ENCODE measurements at places on chromosomes 12 and 14. TPM values are rescaled to one million over a fixed set of nuclear protein-coding genes. Genes with fewer than 3 reads are reported as not detected.

The GPRC5D gene
- total RNA-seq: not detected

The CCDC85C gene
- total RNA-seq: 3.4 TPM

The MMP19 gene
- total RNA-seq: not detected

The NFKBIA gene
- 554 TPM for total RNA-seq

The HOXC9 gene
- not detected for total RNA-seq

The GLS2 gene
- total RNA-seq: 1.3 TPM

The ANKRD33 gene
- total RNA-seq: not detected

The PTPN6 gene
- 223 TPM for total RNA-seq

The KLRF1 gene
- total RNA-seq: not detected

The REP15 gene
- not detected for total RNA-seq

The AJUBA gene
- 7.5 TPM for total RNA-seq

The NEK9 gene
- 49.4 TPM for total RNA-seq

The POTEM gene
- not detected for total RNA-seq

The MIP gene
- not detected for total RNA-seq

The MYRFL gene
- not detected for total RNA-seq

The RASSF8 gene
- not detected for total RNA-seq

The EXOC3L4 gene
- total RNA-seq: not detected

The LRP1-AS gene
- not detected for total RNA-seq

The DNAH10 gene
- 0.26 TPM for total RNA-seq

The FOXN4 gene
- total RNA-seq: not detected

The TAS2R13 gene
- 2.1 TPM for total RNA-seq

The FAM90A1 gene
- 0.24 TPM for total RNA-seq

The HOXC12 gene
- not detected for total RNA-seq

The FGF6 gene
- not detected for total RNA-seq

The OAS2 gene
- total RNA-seq: 64.8 TPM

The FZD10 gene
- total RNA-seq: not detected

The NUMB gene
- 55.0 TPM for total RNA-seq

The CD27 gene
- total RNA-seq: 42.1 TPM

The CAPZA3 gene
- total RNA-seq: not detected

The GUCY2C gene
- not detected for total RNA-seq

The TSPAN19 gene
- not detected for total RNA-seq

The LRP6 gene
- total RNA-seq: 0.61 TPM

The WNT5B gene
- total RNA-seq: 0.30 TPM
